Myocyte (in vitro differentiated cells): ENCODE measurements at places on chromosomes 7 and 10.
A peak's percentile ranks its signal among the peaks of the same experiment; 100 is the strongest.

DNA sequence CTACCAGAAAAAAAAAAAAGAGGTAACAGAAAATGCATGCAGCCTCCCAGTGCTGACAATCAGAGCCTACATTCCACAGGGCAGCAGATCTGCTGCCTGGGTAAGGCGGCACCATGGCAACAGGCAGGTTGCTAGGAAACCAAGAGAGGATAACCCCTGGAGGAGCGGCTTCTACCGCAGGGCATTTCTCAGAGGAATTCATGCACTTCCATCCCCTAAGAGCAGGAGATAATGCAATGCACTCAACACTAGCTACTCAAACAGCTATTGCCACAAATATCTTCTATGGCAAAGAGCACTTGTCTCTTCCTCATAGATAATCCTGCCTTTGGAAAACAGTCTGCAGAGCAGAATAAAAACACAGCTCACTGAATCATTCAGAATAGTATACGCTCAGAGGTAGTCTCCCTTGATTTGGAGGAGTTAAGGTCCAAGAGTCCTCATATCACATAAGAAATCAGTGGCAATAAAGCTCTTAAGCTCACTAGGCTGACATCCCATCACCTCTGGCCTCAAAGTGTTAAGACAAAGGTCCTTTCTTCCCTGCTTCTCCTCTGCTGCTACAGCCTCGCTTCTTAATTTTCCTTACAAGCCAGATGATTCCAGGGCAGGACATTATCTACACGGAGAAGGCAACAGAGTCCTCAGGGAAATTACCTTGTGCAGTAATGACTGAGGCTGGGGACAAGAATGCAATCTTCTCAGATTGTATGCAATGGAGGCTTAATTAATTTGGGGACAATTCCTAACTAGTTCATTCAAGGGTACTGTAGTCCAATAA is 10.7 kb downstream of the PSAP start:
- DNase-seq: peak; percentile 92

DNA sequence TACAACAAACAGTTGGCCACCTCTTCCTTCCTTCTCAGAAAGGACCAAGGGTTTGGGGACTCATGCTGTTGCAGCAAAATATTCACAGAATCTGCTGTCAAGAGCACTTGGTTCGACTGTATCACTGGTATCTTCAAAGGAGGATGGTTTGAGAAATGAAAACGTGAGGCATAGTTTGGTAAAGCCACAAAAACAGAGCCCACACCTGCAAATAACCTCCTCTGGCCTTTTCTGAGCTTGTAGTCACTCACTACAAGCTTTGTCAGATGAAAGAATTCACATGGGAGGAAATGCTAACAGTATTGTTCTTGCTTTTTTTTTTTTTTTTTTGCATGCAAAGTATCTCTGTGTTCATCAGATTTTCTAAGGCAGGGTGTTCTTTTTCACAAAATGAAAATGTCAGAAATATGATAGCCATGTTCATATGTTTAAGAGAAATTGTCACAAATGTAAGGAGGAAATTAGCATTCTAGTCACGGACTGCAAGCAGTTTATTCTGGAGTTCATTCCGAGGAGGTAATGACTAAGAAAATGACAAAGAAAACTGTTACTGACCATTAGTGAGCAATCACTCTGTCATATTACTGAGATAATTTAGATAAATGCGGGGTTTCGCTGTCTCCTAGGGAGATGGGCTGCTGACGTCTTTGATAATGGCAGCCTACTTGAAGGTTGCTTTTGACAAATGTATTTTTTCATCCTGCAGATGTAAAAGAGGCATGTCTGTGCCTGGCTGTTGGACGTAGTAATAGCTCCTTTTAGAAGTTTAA is 117.8 kb upstream of the MYO3A start:
- no peak for DNase-seq

DNA sequence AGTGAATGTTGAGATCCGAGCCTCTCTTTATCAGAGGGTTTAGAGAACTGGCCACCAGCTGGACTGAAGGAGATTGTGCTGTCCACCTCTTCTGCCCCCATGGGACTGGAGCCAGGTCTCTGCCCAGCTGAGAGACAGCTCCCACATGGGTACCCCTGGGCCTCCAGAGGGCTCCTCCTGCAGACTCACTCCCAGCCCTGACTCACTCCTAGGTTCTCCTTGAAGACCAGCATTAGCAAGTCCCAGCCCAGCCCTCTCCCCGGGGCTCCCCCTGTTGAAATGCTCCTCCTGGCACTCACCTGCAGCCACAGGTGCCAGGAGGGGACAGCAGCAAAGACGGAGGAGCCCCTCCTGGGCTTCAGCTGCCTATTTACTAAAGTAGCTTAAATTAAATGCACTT is 126.9 kb downstream of the CXCL12 start:
- DNase-seq: no peak

GRCh38 chr7:149310113-149310836 is 48.3 kb downstream of the ZNF783 start:
- peak; percentile 70 for DNase-seq

GRCh38 chr10:101718690-101719275 is 23.8 kb upstream of the FBXW4 start:
- no peak for DNase-seq

DNA sequence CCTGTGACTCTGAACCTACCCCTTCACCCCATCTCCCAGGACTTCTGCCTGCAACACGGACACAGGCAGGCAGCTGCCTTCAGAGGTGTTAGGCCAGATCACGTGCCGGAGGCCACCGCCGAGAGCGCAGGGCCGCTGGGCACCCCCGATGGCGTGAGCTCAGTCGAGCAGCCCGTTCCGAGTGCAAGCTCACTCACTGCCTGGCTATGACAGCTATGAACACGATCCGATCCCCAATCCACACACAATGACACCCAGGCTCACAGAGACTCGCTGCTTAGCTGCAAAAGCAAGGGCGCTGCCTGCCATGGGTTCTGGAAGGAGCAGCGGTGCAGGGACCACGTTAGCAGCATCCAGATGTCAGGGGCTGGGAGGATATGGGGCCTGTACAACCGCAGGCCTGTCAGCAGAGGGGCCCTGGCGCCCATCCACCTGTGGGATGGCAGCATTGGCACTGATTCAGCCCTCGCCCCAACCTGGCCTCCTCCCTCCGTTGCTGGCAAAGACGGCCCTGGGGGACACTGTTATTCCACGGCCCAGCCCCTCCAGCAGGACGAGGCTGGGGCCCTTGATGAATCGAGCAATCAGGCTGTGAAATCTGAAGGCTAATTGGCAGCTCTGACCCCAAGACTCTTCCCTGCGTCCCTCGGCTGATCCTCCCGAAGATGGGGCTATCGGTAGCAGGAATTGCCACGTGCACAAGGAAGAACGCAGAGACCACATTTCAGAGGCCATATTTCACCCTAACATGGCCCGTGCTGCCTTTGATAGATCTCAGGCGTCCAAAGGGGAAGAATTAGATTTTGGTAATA is 230.1 kb downstream of the ELFN1 start:
- no peak for DNase-seq

- DNase-seq: peak; percentile 13
These were observed 882 bp downstream of the IRF5 start for GRCh38 chr7:128938544-128939074.

GRCh38 chr7:46352004-46352954 is 431.2 kb upstream of the IGFBP3 start:
- peak; percentile 84 for DNase-seq

GRCh38 chr7:70631718-70632117 is 500.2 kb upstream of the GALNT17 start:
- no peak for DNase-seq

- no peak for DNase-seq
These were observed 442.0 kb upstream of the ANKRD30A start for GRCh38 chr10:36683421-36683820.

- no peak for DNase-seq
These were observed 168.5 kb downstream of the LCOR start for GRCh38 chr10:97000487-97001182.

GRCh38 chr7:116986611-116987565 is 33.6 kb downstream of the ST7 start:
- no peak for DNase-seq

DNA sequence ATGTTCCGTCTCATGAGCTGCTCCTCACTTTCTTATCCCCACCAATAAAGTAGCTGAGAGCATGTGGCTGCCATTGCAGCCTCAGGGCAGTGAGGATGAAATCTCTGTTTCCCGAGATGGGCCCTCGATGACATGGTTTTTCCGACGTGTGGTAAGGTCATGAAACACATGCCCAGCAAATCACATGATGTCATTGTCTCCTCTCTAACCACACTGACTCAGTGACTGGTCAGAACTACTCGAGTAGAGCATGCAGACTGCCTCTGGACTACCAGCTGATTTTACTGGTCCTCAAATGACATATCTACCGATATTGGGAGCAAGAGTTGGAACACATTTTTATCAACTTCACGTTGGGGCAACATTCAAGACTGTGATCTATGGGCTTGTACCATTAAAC is 786.1 kb downstream of the CNTNAP2 start:
- no peak for DNase-seq

GRCh38 chr7:132152131-132152889 is 424.0 kb downstream of the PLXNA4 start:
- DNase-seq: no peak

GRCh38 chr7:19455623-19456022 is 253.2 kb downstream of the POLR1F start:
- no peak for DNase-seq

- no peak for DNase-seq
These were observed 8.6 kb downstream of the CALN1 start for GRCh38 chr7:72403458-72404076.

DNA sequence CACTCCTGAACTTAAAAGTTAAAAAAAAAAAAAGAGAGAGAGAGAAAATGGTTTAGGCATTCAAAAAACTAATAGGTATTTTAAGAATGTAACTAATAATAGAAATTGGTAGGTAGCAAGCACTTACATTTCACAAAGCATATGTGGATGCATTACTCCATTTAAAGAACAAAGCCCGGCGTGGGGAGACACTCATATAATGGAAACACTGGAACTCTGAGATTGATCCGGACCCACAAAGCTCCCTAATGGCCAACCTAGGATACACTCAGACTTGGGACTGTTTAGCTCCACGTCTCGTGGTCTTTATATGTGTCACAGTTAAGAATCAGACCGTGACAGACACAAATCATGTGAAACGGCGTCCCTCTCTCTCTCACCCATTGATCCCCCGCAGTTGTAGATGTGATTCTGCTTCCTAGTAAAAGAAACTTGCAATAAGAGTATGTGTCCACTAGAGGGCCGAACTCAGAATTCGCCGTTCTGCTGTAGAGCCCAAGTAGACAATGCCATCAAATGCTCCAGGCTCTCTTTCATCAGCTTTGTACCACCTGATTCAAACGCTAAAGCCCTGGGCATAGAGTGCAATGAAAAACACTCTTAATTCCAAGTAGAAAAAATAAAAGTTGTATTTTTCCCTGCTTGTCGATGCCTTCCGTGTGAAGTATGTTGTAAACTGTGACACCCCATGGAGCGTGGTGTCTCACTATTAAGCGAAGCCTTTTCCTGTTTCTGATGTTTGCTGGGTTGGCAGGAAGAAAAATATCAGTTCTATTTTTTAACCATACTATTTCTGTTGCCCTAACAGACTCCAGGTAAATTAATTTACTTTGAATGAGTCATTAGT is 429.0 kb upstream of the MTPN start:
- DNase-seq: peak; percentile 83

DNA sequence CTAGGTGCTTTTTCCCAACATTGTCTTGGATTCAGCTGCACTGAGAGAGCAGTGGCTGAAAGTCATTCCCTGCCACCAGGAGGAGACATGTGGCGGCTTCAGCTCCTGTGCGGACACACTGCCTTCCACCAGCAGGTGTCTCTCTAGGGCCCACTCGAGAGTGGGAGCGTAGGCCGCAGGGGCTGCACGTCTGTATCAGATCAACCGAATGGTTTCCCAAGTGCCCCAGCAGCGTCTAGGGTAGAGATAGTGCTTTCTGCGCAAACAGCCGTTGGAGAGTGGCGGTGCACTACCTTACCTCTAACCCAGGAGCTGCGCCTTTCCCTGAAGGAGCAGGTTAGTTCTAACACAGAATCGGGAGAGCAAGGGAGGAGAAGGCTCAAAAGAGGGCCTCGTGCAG is 31.7 kb downstream of the PAPOLB start:
- DNase-seq: peak; percentile 11

DNA sequence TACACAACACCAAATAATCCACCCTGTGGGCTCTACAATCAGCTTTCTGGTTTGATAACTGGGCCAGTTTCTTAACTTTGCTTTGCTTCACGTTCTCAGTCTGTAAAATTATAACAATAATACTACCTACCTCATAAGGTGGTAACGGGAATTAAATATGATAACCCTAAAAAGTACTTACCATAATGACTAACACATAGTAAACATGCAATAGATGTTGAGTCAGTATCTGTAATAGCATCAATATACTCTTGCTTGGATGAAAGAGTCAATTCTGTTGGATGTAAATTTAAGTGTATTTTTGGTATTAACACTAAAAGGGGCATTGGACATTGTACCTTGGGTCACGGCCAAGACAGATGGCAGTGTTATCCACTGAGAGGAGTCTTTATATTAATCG is 160.5 kb downstream of the FOXP2 start:
- no peak for DNase-seq

DNA sequence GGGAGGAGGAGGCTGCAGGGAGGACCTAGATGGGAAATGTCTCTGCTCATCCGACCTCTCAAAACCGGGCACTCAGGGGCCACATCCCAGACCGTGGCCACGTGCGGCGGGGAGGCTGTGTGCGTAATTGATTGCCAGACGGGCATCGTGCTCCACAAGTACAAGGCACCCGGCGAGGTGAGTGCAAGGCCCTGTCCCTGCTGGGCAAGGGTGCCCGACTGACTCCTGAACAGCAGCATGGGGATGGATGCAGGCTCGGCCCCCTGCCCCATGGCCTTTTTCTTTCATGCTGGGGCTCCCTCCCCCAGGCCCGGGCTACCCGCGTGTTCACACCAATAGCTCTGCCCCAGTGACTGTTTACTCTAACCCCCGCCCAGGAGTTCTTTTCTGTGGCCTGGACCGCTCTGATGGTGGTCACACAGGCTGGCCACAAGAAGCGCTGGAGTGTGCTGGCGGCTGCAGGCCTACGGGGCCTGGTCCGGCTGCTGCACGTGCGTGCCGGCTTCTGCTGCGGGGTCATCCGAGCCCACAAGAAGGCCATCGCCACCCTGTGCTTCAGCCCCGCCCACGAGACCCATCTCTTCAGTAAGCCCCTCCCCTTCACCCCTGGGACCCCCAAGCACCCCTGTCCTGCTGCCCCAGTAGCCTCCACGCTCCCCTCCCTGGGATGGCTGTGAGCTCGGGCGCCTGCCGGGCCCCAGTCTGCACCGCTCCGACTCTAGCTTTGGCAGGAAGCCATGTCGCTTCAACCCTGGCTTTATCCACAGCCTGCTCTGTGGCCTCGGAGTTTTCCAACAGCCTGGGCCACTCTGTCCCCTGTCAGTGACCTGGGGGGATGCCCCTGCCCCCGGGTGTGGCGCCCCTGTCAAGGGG is 3.9 kb downstream of the LRWD1 start:
- no peak for DNase-seq

GRCh38 chr7:4791738-4792536 is 16.5 kb downstream of the AP5Z1 start:
- DNase-seq: no peak

- DNase-seq: no peak
These were observed 175.2 kb downstream of the TPST1 start for GRCh38 chr7:66380272-66380888.

GRCh38 chr7:37942934-37943610 is 22.6 kb downstream of the EPDR1 start:
- DNase-seq: peak; percentile 98
